ENCODE measurements at places on chromosomes 11 and 22.

DNA sequence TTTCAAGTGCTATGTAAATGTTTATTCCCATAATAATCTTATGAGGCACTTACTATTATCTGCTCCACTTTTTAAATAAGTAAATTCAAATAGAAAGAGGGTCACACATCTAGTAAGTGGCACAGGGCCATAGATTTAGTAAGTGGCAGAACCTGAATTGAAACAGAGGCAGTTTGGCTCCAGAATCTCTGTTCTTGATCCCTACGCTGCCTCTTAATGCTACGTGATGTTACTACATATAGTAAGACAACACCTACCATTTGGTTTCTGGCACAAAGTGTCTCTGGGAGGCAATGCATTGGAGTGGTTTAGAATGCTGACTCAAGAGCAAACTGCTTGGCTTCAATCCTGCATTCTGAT is 1018.3 kb downstream of the DLG2 start:
- no peak for DNase-seq

DNA sequence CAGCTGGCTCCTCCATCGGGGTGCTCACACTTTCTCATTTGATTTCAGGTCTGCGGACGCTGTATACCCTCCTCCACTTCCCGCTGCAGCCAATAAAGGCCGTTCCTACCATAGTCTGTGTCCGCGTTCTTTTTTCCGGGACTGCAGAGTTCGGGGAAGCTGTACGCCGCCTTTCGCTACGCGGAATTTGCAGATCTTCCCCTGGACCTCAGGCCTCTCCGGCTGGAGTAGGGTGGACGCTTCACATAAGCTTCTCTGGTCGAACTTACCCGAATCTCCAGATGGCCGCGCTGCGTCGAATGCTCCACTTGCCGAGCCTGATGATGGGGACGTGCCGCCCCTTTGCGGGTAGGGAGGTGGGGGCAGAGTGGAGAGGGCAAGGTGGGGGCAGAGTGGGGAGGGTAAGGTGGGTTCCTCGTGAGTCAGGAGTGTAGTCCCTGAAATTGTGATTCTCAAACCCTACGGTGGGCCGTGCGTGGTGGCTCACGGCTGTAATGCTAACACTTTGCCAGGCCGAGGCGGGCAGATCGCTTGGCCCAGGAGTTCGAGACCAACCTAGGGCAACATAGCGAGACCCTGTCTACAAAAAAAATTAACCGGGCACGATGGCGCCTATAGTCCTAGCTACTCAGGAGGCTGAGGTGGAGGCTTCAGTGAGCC is 617 bp downstream of the CSKMT start:
- no peak for DNase-seq

DNA sequence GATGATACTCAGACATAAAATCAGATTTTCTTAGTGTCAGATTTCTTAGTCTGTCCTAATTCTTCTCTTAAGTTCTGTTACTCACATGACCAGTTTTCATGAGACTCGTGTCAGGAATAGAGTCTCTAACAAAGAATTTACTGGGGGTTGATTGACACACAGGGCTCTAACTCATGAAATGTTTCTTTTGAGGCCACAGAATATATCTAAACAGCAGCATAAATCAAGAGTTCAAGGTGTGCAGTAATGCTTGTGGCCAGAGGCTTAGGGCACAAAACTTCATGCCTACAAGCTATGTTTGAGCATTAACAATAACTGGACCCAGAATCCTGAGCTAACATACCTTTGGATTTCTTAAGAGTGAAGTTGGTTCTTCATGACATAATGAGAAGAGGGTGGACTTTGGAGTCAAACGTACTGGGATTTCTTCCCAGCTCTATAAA is 237.2 kb downstream of the DDX10 start:
- DNase-seq: no peak

- no peak for DNase-seq
Measured at GRCh38 chr11:46930089-46930488, 6.5 kb upstream of the CSTPP1 start.
